NCI-H2029 (cell line): ENCODE measurements at places on chromosomes 5 and 9.

DNA sequence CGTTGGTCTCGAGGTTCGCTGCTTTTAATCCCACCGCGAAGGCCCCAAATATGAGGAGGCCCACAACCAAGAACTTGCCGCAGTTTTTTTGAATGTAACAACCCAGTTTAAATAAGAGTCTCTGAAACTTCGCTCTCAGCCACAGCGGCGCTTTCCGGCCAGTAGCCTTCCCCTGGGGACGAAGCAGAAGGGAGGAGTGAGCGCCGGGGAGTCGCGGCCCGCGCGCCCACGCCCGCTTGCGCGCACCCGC lies 10.4 kb downstream of the PTCH1 start:
- DNase-seq: peak; percentile 26

DNA sequence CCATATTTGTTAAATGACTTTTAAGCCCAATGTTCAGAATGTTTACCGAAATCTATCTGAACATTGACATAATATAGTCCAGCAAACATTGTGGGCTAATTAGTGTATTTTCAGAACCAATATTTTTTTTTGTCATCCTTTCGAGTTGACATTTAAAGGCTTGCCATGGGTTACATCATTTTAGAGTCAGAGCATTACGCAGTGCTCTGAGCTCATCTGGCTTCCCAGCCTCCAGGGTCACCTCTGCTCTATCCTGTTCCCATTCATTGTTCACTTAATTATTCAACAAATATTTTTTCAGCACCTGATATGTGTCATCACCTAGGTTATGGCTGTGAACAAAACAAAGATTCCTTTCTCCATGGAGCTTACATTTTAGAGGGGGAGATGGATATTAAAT lies 80.2 kb downstream of the SREK1 start:
- peak; percentile 61 for DNase-seq

GRCh38 chr5:35821513-35821912 lies 35.2 kb upstream of the IL7R start:
- no peak for DNase-seq

DNA sequence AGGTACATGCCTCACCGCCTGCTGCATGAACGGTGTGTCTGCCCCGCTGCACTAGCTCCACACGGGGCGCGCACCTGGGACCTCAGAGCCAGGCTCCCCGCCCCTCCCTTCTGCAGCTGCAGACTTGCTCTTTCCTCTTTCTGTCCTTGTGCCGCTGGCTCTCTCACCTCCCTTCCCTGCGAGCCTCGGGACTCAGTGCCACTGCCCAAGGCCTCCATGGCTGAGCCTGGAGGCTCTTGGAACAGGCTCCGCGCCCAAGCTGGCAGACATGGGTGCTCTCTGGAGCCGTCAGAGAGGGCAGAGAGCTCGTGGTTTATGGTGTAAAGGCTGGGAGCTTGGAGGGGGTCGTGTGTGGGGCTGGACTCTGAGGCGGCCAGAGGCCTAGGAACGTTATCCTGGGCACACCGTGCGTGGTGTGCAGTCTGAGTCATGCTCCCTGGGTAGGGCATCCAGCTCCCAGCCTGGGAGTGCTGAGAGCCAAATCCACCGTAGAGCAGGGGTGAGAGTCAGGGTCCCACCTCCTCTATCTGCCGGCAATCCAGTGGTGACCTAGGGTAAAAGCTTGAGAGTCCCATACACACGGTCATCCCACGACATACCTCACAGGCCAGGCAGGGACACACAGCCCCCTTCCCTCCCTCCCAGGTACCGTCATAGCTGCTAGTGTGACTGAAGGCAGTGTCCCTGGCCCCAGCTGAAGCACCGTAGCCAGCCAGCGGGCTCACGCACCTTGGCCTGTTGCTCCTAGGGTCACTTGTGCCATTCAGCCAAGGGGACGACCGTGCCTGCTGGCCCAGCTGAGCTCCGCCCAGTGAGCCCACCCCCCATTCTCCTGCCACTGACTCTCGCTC lies 22.4 kb downstream of the GOLGA2 start:
- DNase-seq: no peak

DNA sequence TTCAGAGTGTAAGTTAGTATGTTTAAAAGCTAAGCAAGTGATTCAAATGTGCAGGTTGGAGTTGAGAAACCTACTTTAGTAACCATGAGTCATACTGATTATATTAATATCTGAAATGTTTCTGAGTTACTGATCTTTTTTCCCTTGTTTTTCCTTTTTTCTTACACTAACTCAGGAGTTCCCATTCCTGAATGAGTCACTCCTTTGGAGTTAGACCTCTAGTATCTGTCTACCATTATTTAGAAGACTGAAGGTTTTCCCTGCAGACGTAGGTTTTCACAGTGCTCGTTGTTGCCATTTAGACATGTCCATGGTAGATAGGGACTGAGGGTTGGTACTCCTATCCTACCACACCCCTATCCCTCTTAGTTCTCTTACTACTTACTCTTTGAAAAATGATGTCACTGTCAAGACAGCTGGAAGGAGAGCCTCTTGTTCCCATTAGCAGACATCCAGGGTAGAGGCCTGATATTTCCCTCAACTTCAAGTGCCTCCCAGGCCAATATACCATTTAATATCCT lies 20.2 kb downstream of the OCLN start:
- no peak for DNase-seq

DNA sequence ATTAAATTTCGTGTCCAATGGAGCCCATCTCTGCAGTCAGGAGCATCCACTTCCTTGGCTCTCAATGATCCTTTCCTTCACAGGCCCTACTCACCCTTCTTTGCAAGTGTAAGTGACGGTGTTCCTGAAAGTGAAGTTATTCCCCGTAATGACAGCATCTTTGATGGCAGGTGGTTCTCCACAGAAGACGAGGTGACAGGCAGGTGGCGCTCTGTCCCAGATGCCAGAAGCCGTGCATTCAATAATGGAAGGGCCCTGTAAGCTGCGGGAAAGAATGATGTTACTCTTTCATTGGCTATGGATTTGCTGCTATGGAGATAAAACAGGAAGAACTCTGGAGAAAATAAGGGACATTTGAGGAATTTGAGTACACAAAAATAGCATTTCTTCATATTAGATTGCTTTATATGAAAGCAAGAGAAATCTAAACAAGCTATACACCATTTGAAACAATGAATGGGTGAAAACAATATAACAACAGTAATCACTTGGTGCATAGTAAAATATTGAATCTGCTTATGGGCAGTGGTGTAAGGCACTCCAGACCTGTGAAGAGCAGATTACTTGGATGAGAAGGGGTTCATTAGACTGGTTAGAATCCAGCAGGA lies 89.9 kb upstream of the TXNDC8 start:
- no peak for DNase-seq

- DNase-seq: no peak
Measured at GRCh38 chr9:76610011-76610352, 151.0 kb downstream of the GCNT1 start.

DNA sequence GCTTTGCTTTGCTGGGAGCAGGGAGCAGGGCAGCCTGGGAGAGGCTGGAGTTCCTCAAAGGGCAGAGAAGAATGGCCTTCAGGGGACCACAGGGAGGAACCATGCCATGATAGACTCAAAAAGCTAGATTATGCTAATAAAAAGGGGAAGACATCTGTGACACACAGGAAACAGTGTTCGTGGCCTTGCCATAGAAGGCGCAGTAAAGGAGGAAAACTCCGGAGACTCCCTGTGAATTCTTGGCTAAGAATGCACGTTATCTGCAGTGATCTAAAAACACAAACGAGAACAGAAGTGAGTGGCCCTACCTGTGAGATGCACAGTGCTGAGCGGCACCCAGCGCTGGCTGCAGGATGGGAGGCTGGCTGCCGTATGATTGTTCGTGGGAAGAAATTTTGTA lies 15.9 kb upstream of the LTC4S start:
- no peak for DNase-seq

- no peak for DNase-seq
Measured at GRCh38 chr9:89442501-89442978, 55.4 kb downstream of the SEMA4D start.

- DNase-seq: no peak
Measured at GRCh38 chr5:151718646-151719045, 31.9 kb upstream of the SPARC start.

DNA sequence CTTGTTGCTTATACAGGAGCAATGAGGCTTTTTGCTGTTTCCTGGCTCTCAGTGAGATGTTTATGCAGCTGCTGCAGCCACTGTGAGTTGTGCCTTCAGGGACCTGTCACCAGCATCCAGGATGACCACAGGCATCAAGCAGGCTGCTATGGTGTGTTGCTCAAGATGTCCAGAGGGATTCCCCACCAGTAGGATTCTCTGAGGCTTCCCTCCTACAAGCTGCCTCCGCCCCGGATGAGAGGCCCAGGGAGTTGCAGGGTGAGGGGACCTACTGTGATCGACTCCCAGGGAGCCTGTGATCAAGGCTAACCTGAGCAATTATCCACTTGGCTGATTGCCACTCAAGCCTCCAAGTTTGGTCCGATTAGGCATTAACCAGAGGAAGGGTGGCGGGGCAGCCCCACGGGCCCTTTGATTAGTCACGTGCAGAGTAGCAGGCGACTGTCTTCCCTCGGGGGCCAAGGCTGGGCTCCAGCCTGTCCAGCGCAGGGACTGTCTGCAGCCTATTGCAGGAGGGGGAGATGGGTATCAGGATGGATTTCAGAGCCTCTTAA lies 1.8 kb upstream of the FAT2 start:
- no peak for DNase-seq

GRCh38 chr5:143592648-143593047 lies 189.2 kb upstream of the NR3C1 start:
- no peak for DNase-seq

GRCh38 chr9:95342571-95342970 lies 25.1 kb upstream of the FANCC start:
- no peak for DNase-seq

GRCh38 chr5:26669523-26669922 lies 368.9 kb downstream of the CDH9 start:
- no peak for DNase-seq

GRCh38 chr9:128503870-128504269 lies 649 bp upstream of the GLE1 start:
- no peak for DNase-seq

DNA sequence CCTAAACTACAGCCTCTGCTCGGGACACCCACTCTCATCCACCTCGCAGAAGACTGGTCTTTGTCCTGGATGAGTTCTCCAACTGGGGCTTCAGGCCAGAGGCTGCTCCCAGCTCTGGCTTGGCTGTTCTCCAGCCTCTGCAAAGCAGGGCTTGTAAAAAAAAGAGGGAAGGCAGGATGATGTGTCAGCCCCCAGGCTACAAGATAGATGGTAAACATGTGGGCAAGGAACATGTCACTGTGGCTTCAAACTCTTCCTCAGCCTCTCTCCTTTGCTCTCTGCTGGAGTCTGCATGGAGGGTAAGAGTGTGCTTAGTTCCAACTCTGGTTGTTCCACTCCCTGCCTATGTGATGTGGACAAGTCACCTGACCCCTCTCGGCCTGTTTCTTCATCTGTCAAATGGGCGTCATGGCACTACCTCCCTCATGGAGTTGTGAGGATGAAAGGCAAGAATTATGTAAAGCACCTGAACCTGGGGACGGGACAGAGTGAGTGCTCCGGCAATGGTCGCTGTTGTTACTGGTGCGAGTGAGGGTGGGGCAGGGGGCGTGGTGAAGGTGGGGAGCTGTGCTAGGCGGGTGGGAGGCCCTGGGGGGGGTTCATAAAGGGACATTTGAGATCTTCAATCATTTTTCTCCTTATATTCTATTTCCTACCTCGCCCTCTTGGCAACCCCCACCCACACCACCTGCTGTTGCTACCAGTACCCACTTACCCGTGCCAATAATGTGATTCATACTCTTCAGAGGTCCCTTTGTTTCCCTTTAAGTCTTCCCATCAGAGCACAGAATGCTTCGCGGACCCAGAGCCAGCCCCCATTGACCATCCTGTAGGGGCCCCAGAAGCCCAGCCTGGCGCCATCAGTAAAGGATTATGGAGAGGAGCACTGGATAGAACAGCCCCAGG lies 6.8 kb upstream of the ZNF79 start:
- peak; percentile 35 for DNase-seq

DNA sequence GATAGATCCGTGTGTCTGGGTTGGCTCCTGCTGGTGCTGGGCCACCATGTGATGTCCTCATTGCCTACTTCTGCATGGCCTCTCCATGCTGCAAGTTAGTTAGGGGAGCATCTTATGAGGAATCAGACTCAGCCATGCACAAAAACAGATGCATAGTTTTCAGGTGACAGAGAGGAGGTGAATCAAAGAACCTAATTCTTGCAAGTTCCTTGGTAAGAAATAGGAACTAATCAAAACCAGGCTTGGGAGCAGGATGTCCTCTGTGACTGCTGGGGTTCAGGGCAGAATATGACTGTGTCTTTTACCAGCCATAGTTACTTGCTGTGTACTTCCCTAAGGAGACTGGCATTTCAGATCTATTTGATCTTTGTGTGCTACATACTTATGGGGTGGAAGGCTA lies 61.6 kb downstream of the C9orf152 start:
- DNase-seq: no peak

- DNase-seq: no peak
Measured at GRCh38 chr5:166562246-166562645, 1729.2 kb upstream of the WWC1 start.

DNA sequence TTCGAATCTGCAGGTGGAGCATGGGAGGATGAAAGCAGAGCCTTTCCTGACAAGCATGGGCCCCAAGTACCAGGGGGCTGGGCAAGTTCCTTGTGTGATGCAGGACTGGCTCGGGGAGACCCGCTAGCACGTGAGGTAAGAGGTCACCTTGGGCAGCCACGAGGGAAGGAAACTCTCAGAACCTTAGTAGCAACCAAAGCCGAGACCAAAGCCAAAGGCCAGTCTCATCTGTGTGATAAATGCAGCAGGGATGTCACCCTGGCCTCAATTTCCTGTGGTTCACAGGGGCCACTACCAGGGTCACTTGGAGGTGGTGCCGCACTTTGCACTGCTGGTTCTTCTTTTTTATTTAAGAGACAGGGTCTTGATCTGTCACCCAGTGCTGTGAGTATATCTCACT lies 39.5 kb downstream of the PRRT1B start:
- DNase-seq: no peak

DNA sequence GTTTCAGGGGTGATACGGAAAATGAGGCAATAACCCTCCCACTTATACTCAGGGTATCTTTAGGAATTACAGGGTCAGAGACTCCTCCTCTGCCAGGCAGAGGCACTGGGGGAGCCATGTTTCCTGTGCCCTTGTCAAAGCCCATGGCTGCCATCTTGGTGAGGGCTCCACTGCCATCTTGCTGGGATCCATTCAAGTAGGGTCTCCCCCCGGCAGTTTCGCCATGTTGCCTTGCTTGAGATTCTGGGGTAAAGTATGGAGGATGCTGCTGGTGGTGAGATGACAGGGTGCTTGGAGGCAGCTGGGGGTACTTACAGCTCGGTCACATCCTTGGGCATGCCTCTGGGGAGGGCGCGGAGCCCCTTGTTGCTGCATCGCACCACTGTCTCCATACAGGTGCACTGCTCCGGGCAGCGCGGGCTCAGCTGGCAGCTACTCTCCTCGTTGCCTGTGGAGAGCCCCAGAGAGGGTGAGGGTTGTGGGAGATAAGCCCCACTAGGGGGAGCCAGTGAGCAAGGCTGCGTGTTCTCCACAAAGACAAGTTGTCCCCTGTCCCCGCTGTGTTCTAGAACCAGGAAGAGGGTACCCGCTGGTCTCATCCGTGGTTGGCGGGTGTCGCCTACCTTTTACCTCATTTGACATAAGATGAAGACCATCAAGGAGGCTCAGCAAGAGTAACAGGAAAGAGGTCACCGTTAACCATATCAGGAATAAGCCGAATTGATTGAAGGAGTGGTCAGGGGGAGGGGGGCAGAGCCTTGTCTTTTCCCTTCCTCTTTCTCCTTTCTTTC lies 169.0 kb upstream of the PANK3 start:
- DNase-seq: peak; percentile 34
